ENCODE measurements at places on chromosomes 12 and 14.

DNA sequence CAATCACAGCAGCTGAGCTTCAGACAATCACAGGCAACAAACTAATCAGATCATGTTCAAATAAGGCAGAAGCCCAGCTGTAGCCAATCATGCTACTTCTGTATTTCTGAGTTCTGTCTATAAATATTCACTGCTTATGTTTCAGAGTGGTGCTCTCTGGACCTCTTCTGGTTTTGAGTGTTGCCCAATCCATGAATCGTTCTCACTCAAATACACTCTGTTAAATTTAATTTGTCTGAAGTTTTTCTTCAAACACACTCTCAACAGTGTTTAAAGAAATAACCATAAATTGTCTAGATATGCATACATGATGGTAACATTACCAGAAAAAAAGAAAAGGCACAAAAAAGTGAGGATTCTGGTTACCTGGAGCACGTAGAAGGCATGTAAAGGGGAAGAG is 77.9 kb upstream of the BBS10 start:
- H3K36me3 ChIP-seq: no peaks in the 10 kb centered on the region
- H3K4me1 ChIP-seq: no peaks in the 10 kb centered on the region
- no peak for DNase-seq
- no peak overlapping the region for H3K4me3 ChIP-seq

GRCh38 chr12:77060883-77061240 is 4.5 kb downstream of the E2F7 start:
- no peaks in the 10 kb centered on the region for H3K4me1 ChIP-seq
- H3K27ac ChIP-seq: no peak overlapping the region
- H3K27me3 ChIP-seq: no peaks in the 10 kb centered on the region
- no peak overlapping the region for H3K4me3 ChIP-seq
- DNase-seq: no peak

DNA sequence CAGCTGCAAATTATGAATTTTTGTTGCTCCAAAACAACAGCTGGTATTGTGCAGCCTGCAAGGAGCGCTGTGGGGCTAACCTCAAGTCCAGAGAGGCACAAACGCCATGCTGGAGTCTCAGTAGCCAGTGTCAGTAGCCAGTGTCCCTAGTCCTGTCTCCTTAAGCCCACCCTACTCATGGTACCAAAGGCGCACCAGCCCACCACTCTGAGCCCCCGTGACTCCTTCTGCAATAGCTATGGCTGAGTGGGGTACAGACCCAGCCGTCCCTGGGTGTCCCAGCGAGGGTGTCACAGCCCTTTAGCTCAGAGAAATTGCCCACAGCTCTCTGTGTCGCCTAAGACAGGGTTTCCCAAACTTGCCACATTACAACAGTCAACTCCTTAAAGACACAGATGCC is 65.2 kb downstream of the ARL6IP4 start:
- no peaks in the 10 kb centered on the region for H3K4me1 ChIP-seq
- no peaks in the 10 kb centered on the region for H3K27me3 ChIP-seq
- DNase-seq: peak; percentile 35
- H3K27ac ChIP-seq: no peak overlapping the region

DNA sequence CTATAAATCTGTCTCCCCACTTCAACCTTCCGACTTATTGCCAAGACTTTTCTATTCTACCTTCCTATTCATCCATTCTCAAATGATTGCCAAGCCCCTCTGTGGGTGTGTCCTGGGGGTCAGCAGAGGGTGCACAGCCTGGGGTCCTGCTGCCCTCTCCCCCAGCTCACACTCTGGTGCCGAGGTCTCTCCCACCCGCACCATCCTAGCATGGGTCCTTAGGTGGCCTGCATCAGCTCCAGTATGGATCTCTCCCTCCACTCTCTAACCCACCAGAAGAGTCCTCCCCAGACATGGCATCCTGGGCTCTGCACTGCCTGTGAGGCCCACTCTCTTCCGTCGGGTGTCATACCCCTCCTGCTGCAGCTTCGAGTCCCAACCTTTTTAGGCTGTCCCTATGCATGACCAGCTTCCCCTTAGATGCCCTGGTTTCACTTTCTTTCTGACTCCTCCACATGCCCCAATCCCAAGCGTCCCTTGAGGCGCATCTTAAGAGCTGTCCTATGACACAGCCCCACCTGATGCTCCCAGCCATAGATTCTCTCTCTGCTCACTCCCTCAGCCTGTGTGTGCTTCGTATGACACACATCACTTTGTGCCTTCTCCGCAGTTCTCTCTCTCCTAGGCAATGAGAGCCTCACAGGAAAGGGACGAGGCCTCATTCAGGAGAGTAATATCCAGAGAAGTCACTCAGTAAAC is 43.9 kb downstream of the GIT2 start:
- H3K27ac ChIP-seq: peak overlapping the region; percentile 59
- H3K4me3 ChIP-seq: no peak overlapping the region
- no peaks in the 10 kb centered on the region for H3K27me3 ChIP-seq
- H3K4me1 ChIP-seq: peaks cover 4% of the 10 kb centered on the region
- no peaks in the 10 kb centered on the region for H3K36me3 ChIP-seq
- DNase-seq: peak; percentile 48

DNA sequence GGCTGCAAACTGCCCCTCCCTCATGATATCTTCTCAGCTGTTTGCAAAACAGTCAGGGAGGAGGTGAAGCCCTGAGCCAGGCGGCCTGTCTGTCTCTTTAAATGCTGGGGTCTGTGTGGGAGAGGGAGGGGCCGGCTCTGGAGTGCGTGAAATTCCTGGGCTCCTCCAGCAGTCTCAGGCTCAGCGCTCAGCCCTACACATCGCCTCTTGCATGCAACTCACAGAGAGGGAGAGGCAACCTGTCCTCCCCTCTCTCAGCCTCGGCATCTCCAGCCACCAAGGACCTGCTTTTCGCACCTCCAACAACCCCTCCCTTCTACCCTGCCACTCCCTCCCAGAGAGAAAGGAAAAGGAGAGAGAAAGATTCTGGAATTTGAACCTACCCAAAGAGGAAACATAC is at the start of gene NRXN3:
NRXN3 (plus strand) TSS at position 171 of the 400 bp plus-strand sequence. CDS start 72,721 bp downstream, outside the sequence.
- no peak within 1 kb of the TSS for H3K4me3 ChIP-seq
- H3K27ac ChIP-seq: no peak within 1 kb of the TSS
- no peak for DNase-seq
- H3K4me1 ChIP-seq: no peaks in the 10 kb centered on the region

- no peaks in the 10 kb centered on the region for H3K27me3 ChIP-seq
- peak; percentile 87 for DNase-seq
- no peak within 1 kb of the TSS for H3K27ac ChIP-seq
- no peaks in the 10 kb centered on the region for H3K36me3 ChIP-seq
- peak within 1 kb of the TSS; percentile 34 for H3K4me3 ChIP-seq
These were observed at the start of gene C1S for GRCh38 chr12:7060353-7060954. Gene C1S, plus strand, starts transcription at chr12:7060718. Its CDS starts 1,195 bp downstream, at chr12:7061913.

GRCh38 chr12:123265851-123266678 is 5.6 kb downstream of the CDK2AP1 start:
- no peak overlapping the region for H3K27ac ChIP-seq
- DNase-seq: peak; percentile 29
- H3K27me3 ChIP-seq: no peaks in the 10 kb centered on the region
- no peaks in the 10 kb centered on the region for H3K36me3 ChIP-seq
- no peaks in the 10 kb centered on the region for H3K4me1 ChIP-seq
- no peak overlapping the region for H3K4me3 ChIP-seq

GRCh38 chr14:99735189-99736135 is 51.4 kb downstream of the CYP46A1 start:
- DNase-seq: peak; percentile 29
- H3K27ac ChIP-seq: no peak overlapping the region
- H3K4me1 ChIP-seq: no peaks in the 10 kb centered on the region
- no peaks in the 10 kb centered on the region for H3K36me3 ChIP-seq
- H3K27me3 ChIP-seq: no peaks in the 10 kb centered on the region

DNA sequence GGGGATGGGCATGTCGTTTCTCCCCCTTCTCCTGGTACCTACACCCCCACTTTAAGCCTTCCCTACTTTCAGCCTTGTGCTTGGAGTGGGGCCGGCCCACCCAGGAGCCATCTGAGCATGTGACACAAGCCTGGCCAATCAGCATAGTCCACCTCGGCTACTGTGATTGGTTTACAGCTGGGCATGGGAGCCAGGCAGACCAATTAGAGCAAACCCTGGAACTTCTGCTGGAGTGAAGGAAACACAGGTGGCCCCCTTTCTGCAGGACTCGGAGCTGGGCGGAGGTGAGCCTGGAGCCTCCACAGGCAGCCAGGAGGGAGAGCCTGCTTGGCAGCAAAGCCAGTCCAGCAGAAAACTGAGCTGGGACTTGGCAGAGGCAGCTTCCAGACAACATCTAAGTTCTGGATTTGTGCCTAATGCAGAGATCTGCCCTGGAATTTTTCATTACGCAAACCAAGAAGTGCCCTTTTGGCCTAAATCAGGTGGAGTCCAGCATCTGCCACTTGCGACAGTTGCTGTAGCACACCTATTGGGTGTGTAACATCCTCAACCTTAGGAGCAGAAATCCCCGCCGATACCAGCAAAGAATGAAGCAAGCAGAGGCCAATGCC is 59.5 kb downstream of the SCARB1 start:
- no peak overlapping the region for H3K27ac ChIP-seq
- H3K4me3 ChIP-seq: no peak overlapping the region
- H3K4me1 ChIP-seq: no peaks in the 10 kb centered on the region
- no peaks in the 10 kb centered on the region for H3K27me3 ChIP-seq
- DNase-seq: peak; percentile 55
- H3K36me3 ChIP-seq: no peaks in the 10 kb centered on the region

GRCh38 chr14:78633752-78634151 is 463.6 kb downstream of the NRXN3 start:
- no peak overlapping the region for H3K27ac ChIP-seq
- no peaks in the 10 kb centered on the region for H3K27me3 ChIP-seq
- no peak overlapping the region for H3K4me3 ChIP-seq

DNA sequence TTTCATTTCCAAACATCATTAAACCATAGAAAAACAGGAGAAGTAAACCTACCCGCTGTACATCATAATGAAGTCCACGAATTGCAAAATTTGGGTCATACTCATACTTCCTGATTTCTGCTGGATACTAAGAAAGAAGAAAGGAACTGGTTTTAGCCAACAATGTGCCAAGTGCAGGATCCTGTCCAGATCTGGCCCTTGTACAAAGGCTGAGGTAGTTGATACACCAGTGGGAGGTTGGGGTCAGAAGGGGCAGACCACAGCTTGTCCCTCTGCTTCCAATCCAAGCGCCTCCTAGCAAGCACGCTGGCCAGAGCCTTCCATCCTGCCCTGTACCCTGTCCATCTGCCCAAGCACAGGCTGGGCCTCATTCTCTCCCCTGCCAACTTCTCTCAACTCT is 34.2 kb downstream of the NT5DC3 start:
- no peaks in the 10 kb centered on the region for H3K36me3 ChIP-seq
- H3K4me1 ChIP-seq: no peaks in the 10 kb centered on the region
- H3K27ac ChIP-seq: no peak overlapping the region
- DNase-seq: no peak

- no peaks in the 10 kb centered on the region for H3K4me1 ChIP-seq
- DNase-seq: no peak
- H3K27me3 ChIP-seq: no peaks in the 10 kb centered on the region
- no peak overlapping the region for H3K27ac ChIP-seq
- H3K4me3 ChIP-seq: no peak overlapping the region
- no peaks in the 10 kb centered on the region for H3K36me3 ChIP-seq
These were observed 90.9 kb upstream of the MANSC4 start for GRCh38 chr12:27870939-27871338.

DNA sequence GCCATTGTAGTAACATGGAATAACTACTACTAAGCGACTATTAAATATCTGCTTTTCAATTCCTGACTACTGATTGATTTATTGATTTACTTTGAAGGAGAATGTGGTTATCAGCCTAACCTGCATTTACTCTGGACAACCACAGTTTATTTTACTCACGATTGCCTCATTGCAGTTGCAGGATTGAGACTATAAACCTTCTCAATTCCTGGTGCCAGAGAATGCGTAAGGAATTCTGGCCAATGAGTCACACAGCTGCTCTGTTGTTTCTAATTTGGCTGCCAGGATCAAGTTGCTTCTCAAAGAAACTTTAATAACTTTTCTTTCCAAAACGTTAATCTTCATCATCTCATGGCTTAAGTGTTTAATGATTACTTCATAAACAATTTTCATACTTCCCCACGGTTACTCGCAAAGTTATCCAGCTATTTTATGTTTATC is 13.1 kb upstream of the TMTC1 start:
- no peak overlapping the region for H3K4me3 ChIP-seq
- peaks cover 4% of the 10 kb centered on the region for H3K4me1 ChIP-seq
- no peak overlapping the region for H3K27ac ChIP-seq
- DNase-seq: no peak
- H3K36me3 ChIP-seq: no peaks in the 10 kb centered on the region

DNA sequence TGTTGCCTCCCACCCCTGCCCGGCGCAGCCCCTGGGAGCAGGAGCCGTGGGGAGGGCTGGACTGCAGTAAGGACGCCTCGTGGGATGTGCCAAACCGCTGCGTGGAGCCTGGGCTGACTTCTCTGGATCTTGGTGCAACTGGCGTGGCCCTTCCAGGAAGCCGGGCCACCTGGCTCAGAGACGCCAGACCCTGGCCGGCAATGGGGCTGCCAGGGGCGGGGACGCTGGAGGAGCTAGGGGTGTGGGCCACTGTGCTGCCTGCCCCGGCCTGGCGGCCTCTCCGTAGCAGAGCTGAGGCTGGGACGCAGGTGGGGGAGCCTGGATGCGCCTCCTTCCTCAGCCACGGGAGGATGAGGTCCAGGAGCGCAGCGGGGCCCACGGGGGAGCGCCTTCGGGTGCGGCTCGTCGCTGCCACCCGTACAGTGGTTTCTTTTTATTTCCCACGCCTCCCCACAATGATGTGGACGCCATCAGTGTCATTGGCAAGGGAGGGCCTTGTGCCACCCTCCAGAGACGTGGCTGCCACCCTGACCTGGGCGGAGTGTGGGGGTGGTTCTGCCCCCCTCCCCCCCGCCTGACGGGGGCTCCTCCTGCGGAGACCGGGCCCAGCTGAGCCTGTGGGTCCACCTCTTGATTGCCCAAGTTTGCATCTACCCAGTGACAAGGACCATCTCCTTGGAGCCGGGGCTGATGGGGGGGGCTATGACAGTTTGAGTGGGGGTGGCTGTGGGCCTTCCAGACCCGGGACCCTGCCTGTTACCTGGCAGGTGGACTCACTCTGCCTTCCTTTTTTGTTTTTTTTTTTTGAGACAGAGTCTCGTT is 11.3 kb downstream of the DDX51 start:
- H3K4me1 ChIP-seq: no peaks in the 10 kb centered on the region
- H3K27me3 ChIP-seq: no peaks in the 10 kb centered on the region
- no peak overlapping the region for H3K27ac ChIP-seq
- peak; percentile 71 for DNase-seq
- no peak overlapping the region for H3K4me3 ChIP-seq
- no peaks in the 10 kb centered on the region for H3K36me3 ChIP-seq

DNA sequence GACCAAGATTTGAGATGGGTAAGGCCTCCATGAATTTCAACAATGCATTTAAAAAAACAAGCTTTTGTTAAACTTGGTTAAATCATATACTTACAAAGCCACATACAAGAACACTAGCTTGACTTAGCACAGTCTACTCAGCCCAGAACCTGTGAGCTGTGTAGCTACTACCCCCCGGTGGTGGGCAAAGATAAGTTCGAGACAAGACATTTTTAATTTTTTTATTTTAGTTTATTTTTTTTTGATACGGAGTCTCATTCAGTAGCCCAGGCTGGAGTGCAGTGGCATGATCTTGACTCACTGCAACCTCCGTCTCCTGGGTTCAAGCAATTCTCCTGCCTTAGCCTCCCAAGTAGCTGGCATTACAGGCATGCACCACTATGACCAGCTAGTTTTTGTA is 3.7 kb upstream of the NECAP1 start:
- no peaks in the 10 kb centered on the region for H3K36me3 ChIP-seq
- no peak overlapping the region for H3K27ac ChIP-seq
- no peak overlapping the region for H3K4me3 ChIP-seq
- no peaks in the 10 kb centered on the region for H3K4me1 ChIP-seq
